ENCODE measurements at places on chromosomes 11 and 22.

DNA sequence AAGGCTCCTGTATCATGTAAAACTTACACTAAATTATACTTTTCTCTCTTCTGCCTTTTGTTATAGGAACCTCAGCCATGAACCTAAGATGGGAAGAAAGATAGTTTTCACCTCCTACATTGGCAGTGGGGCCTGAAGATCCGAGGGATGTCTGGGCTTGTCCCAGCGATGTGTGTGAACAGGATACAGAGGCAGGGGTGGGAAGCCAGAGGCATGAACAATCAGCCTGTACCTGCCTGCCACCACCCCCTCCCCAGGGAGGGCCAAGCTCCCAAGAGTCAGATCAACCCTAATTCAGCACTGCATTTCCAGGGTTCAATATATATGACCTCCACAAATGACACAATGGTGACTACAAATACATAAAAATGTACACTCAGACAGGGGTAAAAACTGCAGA, 9.4 kb downstream of the KIAA0930 start:
- DNase-seq = no peak

GRCh38 chr22:46602025-46602424, 18.2 kb upstream of the GRAMD4 start:
- DNase-seq = no peak

GRCh38 chr11:568306-569157, 7.7 kb upstream of the PHRF1 start:
- peak; percentile 79 for DNase-seq

DNA sequence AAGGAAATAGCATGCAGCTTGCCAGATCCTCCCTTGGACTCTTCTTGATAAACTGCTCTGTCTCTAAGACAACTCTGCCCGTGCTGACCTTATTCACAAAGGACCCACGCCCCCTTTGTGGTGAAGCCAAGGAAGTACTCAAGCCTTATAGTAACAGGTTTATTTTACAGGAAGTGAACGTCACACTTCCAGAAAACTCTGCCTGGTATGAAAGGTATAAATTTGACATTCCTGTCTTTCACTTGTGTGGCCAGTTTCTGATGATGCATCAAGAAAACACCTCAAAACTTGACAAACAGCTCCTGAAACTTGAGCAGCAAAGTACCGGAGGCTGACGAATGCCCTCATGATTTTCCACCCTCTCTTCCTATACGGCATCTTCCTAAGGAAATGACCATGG, 12.5 kb upstream of the PELI3 start:
- no peak for DNase-seq

DNA sequence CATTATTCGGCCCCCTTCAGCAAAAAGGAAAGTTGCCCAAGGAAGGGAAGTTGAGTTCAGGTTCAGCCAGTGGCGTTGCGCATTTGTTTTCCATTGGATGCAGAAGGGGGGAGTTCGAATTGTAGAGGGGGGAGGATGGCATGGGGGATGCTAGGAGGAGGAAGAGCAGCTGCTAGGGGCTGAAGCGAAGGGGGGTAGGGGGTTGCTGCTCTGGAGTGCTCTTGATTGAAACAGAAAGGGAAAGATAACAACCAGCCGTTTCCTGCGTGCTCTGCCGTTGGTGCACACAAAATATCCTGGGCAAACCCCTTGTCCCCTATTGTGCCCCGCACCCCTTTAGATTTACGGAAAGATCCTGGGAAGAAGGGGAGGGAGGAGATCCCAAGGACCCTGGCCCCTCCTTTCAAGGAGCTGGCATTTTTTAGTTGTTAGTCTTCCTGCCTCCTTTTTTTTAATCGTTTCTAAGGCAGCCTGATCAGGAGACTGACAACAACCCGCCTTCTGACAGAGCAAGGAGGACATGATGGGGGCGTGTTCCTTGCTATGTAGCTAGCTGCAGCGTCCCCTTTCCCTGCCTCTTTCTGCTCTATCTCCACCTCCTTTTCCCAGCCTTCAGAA, 2.1 kb downstream of the KMT2A start:
- DNase-seq = peak; percentile 27

GRCh38 chr11:30062103-30062502, 45.3 kb upstream of the KCNA4 start:
- no peak for DNase-seq
